ENCODE measurements at places on chromosomes 1 and 21.

DNA sequence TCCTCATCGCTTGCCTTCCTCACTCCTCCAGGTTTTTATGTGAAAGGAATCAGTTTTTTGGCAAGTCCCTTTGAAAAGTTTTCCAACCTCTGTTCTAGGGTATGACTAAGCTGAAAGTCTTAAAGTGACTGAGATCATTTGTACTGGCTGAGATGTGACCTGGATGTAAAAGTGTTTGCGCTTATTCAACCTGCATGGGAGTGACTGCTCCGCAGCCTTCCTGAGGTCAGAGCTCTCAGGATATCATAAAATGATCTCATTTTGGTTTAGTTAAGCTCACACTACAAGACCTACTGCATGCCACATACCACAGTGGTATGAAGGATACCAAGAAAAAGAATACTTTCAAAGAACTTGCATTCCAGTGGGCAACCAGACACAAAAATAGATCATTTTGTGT, 29.8 kb upstream of the TADA1 start:
- DNase-seq = no peak

DNA sequence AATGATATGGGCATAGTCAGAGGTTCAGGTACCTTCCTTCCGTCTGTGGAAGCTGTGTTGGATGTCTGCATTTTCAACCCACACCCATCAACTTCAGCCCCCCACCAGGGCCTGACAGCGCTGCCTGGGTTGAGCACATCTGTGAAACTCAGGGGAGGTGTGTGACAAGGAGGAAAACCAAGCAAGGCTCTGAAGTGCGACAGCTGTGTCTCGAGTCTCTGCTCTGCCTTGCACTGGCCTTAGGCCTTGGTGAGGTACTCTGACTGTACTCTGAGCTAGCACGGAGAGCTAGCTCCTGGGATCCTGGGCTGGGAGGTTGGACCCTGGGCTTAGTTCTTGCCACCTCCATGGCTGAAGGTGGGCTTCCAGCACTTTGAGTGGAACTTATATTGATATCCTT, 9.1 kb downstream of the VANGL2 start:
- no peak for DNase-seq

- DNase-seq = no peak
Observed at GRCh38 chr1:244751271-244751895, 84.1 kb upstream of the COX20 start.

GRCh38 chr1:54371038-54371941, 34.9 kb downstream of the SSBP3 start:
- no peak for DNase-seq

DNA sequence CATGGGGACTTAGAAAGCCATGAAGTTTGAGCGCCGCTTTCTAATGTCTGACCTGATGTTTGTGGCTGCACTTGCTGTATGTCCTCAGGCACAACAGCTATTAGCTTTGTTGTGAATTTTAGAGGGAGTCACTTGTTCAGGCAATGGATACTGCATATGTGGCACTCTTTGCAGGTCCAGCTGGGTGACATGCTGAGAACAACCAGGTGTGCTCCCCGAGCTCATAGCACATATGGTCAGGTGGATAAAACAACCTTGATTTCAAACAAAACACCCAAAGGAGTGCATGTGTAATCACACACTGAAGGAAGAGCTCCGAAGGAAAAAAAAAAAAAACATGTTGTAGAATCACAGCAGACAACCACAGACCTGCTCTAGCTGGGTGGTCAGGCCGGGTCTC, 178.6 kb downstream of the BACH1 start:
- no peak for DNase-seq

- DNase-seq = no peak
Observed at GRCh38 chr1:62528015-62528414, 69.3 kb upstream of the ANGPTL3 start.

- DNase-seq = no peak
Observed at GRCh38 chr1:160705742-160706141, 5.9 kb downstream of the CD48 start.

- no peak for DNase-seq
Observed at GRCh38 chr1:61012341-61012761, 70.0 kb upstream of the NFIA start.

GRCh38 chr21:43667191-43667904, 8.0 kb downstream of the RRP1B start:
- peak; percentile 19 for DNase-seq

DNA sequence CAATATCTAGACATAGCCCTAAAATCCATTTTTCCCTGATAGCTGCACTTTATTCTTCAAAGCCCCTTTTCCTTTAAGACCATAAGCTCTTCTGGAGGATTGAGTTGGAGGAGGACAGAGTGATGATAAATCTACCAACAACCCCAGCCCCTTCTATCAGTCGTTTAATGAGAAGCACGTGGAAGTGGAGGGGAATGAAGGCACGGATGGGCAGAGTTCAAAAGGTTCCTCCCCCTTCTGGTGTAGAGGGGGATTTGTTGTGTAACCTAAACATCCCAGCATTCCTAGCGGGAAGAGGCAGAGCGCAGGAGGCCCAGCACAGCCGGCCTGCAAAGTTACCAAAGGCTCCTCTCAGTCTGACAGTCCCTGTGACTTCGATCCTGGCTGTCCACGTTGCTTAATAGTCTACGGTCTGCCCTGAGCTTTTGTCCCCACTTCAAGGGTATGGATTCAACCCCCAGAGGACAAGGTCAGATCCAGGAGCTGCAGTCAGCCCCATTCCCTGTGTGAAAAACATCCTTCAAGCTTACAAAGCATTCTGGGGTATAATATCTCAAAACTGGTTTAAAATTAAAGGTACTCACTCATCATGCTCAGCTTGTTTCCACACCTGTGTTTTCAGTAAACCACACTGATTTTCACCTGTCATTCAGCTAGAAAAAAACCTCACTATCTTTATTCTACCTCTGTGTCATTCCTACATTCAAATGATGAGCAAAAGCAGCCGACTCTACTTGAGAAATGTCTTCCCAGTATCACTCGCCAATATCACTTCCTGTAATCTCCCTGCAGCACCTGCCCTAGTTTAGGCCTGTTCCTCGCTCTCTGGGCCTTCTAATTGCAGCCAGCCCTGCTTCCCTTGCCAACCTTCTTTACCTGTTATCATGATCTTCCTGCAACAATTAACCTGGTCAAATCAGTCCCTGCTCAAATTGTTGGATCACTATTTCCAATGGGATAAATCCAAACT, 117.9 kb downstream of the PLPP3 start:
- DNase-seq = no peak

- peak; percentile 44 for DNase-seq
Observed at GRCh38 chr1:44788120-44788860, at the start of gene BEST4. BEST4 (minus strand) TSS chr1:44788170; CDS start chr1:44787705, 465 bp downstream.

- no peak for DNase-seq
Observed at GRCh38 chr1:7356079-7356478, 415.0 kb upstream of the VAMP3 start.

DNA sequence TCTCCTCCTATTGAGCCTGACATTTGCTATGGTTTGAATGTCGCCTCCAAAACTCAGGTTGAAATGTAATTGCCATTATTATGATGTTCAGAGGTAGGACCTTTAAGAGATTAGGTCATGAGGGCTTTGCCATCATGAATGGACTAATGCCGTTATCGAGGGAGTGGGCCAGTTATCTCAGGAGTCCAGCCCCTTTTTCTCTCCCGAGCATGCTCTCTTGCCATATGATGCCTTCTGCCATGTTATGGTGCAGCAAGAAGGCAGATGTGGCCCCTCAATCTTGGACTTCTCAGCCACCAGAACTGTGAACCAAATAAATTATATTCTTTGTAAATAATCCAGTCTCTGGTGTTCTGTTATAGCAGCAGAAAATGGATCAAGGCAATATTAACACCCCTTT, 323.5 kb downstream of the RRAGC start:
- DNase-seq = no peak

GRCh38 chr1:60960891-60961461, 121.4 kb upstream of the NFIA start:
- no peak for DNase-seq

DNA sequence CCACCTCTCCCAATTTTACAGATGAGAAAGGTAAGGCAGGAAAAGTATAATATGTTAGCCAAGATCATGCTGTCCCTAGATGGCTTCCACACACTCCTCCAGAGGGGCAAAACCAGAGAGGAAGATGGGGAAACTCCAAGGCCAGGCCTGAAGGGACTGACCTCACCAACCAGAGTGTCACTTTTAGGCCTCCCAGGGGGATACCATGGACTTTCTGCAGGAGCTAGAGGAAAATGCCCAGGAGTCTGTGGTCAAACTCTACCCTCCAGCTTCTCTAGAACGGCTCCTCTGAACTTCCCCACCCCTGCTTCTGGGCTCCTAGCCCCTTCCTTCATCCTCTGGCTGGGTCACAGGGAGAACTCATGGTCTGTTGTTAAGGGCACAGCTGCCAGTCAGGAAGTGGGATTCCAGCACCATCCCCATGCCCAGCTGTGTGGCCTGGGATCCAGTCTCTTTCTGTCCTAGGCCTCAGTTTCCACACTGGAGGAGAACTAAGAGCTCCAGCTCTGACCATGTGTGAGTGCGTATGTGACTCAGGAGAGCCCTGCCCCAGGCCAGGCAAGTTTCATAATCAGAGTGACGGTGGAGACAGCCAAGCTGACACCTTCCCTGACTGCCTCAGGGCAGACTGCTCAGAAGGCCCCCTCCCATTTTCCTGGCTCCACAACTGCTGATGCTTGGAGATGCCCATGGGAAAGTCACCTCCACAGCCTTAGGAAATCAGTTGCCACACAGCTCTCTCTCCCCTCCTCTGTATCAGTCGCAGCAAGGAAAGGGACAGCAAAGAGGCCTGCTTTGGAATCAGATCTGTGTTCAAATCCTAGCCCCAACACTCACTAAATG, 1.9 kb downstream of the IGSF8 start:
- DNase-seq = peak; percentile 64

Measured in foreskin fibroblast (primary cell).